M059J (cell line): ENCODE measurements at places on chromosomes 5 and 9. TPM values are rescaled to one million over a fixed set of nuclear protein-coding genes. Genes with fewer than 3 reads are reported as not detected.

HMCN2 gene
- 0.66 TPM in 1 of 2 replicates, not detected in the other for total RNA-seq

ZNF608 gene
- total RNA-seq = 14.2 and 18.0 TPM in 2 replicates

RLN1 gene
- total RNA-seq = not detected in 2 replicates

TEX48 gene
- total RNA-seq = not detected in 2 replicates

EGR1 gene
- 3.9 and 4.1 TPM in 2 replicates for total RNA-seq

NXNL2 gene
- total RNA-seq = 0.52 TPM in 1 of 2 replicates, not detected in the other

SLC36A3 gene
- total RNA-seq = not detected in 2 replicates

GABRA1 gene
- not detected in 2 replicates for total RNA-seq

SPINK4 gene
- total RNA-seq = not detected in 2 replicates

PLAC8L1 gene
- not detected in 2 replicates for total RNA-seq

IL5 gene
- not detected in 2 replicates for total RNA-seq

WDR38 gene
- total RNA-seq = not detected in 2 replicates

RNF183 gene
- total RNA-seq = not detected in 2 replicates

EXD3 gene
- 1.6 and 2.7 TPM in 2 replicates for total RNA-seq

SOX30 gene
- total RNA-seq = 0.12 and 0.22 TPM in 2 replicates

IRGM gene
- not detected in 2 replicates for total RNA-seq

NOXA1 gene
- not detected in 2 replicates for total RNA-seq

FAM78A gene
- total RNA-seq = 0.49 and 0.71 TPM in 2 replicates

PCSK1 gene
- total RNA-seq = 1.5 and 3.1 TPM in 2 replicates

TAF11L5 gene
- not detected in 2 replicates for total RNA-seq

GNE gene
- total RNA-seq = 38.0 and 50.0 TPM in 2 replicates

HCN1 gene
- total RNA-seq = not detected in 2 replicates

TXNDC8 gene
- total RNA-seq = not detected in 2 replicates

STPG3 gene
- total RNA-seq = not detected in 2 replicates
